ENCODE measurements at places on chromosomes 1 and 21.
A peak's percentile ranks its signal among the peaks of the same experiment; 100 is the strongest.

GRCh38 chr1:32539584-32540571 lies 651 bp downstream of the ZBTB8A start:
- DNase-seq, result no peak

DNA sequence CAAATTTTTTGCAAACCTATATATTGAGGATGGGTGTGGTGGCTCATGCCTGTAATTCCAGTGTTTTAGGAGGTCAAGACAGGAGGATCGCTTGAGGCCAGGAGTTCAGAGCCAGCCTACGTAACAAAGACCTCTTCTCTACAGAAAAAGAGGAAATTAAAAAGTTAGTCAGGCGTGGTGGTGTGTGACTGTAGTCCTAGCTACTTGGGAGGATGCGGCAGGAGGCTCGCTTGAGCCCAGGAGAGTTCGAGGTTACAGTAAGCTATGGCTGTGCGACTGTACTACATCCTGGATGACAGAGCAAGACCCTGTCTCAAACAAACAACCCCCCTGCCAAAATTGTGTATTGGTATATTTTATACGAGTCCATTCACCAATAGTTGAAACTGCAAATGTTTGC lies 589.7 kb downstream of the DPYD start:
- no peak for DNase-seq

DNA sequence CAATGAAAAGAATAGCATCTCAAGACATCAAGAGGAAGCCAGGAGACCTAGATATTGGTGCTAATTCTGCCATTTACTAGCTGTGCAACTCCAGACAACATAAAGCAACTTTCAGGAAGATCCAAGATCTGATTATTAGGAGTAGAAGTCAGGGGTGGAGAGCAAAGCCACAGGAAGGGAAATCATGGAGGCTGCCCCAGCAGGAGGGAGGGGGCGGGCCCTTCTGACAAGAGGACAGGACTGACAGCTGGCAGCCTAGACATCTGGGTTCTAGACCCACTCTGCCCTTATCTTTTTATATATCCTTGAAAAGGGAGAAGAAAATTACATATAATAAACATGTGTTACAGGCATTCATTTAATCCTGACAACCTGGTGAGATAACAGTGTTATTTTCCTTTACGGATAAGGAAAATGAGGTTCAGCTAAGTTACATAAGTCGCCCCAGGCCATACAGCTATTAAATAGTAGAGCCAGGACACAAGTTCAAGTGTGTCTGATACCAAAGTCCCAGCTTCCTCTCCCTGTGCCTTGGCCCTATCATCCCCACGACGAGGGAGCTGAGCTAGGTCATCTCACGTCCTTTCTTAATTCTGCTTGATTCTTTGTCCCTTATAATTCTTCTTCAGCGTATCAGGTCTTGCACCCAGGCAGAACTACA lies 46.6 kb downstream of the ARHGEF11 start:
- no peak for DNase-seq

GRCh38 chr1:177145106-177146070 lies 19.1 kb downstream of the ASTN1 start:
- DNase-seq, result no peak

DNA sequence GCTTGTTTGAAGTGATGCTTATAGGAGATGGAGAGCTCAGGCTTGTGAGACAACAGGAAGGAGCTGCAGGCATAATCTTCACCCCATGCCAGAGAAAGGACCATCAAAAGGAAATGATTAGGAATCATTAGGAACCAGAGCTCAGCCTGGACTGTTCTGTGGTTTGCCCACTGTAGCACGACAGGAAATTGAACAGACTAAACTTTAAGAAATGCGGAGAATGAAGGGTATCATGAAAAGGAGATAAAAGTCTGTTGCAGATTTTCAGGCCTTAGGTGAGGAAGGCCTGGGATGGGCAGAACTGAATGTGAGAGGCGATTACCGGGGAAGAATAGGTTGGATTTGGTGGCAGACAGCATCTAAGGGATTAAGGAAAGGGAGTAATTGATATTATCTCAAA lies 292.0 kb upstream of the PLXNA2 start:
- no peak for DNase-seq

- no peak for DNase-seq
These were observed 258.3 kb upstream of the ADAMTS5 start for GRCh38 chr21:27225151-27225550.

GRCh38 chr1:238001818-238002217 lies 111.1 kb upstream of the ZP4 start:
- no peak for DNase-seq

GRCh38 chr1:165843304-165843703 lies 15.9 kb downstream of the UCK2 start:
- no peak for DNase-seq

- DNase-seq, result no peak
These were observed 97.2 kb downstream of the LAMC2 start for GRCh38 chr1:183283286-183283685.

DNA sequence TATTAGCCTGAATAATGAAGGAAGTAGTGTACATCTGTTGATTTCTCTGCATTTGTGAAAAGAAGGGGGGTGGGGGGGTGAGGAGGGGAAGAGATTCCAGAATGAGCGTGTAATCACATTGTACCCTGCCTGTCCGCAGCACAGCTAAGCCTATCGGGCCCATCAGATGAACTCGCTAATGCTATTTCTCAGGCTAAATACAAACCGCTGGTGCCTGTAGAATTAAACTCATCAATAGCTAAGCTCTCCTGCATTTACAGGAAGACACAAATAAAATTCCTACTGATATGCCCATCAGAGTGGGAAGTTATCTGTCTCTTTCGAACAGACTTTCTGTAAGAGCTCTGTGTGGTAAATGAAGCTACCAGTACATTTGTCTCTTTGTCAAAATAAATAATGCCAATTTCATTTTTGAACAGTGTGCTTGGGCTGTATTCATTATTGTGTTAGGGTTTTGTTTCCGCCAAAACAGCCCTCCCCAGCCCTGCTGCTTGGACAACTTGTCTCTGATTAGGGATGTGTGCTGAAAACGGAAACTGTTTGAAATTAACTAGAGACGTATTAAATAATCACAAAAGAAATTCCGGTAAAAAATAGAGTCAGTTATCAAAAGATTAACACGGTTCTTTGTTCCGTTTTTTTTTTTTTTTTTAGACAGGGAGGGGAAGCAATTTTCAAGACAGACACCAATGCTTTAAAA lies 305.4 kb downstream of the TTLL7 start:
- DNase-seq, result no peak

DNA sequence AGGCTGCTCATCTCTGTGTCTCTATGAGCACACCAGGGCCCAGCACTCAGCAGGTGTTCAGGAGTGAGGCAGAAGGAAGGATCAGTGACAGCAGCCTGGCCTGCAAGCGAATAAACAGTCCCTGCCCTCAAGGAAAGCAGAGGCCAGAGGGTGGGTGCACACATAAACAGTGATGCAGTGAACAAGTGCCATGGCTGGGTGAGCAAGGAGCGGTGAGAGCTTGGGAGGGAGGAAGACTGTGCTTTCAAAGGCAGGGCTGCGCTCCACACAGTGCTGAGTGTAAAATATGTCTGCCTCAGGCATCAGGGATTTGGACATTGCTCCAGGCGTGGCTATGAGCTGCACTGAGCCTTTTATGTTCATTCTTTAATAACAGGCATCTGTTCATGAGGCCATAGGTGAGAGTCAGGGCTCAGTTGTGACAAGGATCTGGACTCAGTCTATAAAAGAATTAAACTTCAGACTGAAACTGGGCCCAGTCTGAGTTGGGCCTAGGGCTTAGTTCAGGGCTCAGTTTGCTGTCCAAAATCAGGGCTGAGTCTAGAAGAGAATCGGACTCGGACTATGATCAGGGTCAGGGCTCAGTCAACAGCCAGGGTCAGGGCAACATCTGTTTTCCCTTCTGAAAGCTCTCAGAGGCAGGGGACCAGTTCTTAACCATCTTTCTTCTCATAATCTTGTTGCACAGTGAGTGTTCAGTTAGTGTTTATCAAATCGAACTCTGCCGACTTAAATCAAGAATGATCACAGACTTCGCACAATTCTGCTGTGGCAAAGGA lies 213.7 kb downstream of the FOXD2 start:
- DNase-seq, result peak; percentile 52

GRCh38 chr21:36695671-36696389 lies 3.1 kb upstream of the SIM2 start:
- DNase-seq, result no peak

DNA sequence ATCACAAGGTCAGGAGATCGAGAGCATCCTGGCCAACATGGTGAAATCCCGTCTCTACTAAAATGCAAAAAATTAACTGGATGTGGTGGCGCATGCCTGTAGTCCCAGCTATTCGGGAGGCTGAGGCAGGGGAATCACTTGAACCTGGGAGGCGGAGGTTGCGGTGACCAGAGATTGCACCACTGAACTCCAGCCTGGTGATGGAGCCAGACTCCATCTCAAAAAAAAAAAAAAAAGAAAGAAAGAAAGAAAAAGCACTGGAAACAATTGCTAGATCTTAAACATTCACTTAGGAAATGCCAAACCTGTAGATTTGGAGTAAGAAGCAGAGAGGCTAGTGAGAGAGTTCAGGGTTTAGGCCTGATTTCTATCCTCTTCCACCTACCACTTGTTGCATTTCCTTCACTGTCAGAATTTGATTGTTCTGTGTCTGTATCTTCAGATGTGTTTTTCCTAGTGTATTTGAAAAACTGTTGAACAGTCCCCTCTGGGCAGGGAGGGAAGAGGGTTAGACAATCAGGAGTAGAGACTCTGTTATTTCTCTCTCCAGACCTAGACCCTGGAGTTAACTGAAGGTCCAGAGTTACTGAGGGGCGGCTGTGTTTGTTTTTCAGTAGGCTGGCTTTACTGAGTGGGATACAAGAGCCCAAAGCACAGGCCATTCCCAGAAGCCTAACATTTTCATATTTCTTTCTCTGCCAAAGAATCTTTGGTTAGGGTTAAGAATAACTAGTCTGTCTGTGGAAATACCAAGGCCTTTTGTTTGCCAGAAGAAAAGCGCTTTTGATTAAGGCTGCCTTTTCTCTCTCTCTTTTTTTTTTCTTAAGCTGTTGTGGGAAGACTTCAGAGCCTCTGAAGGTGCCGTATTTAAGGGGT lies 31.1 kb upstream of the MACF1 start:
- DNase-seq, result no peak

DNA sequence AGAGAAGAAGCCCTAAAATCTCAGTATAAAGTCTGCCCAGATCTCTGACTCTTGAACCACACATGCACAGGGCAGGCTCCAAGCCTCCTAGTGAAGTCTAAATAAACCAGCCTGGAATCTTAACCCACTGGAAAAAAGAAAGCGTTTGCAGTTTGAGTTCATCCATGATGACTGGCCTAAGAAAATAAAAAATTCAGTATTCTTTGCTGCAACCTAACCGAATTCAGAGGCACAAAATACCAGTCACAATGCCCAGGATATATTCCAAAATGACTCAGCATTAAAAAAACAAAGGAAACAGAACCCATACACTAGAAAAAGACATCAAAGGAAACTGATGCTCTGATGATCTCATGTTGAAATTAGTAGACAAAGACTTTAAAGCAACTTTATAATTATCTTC lies 269.2 kb downstream of the SDCCAG8 start:
- DNase-seq, result no peak

DNA sequence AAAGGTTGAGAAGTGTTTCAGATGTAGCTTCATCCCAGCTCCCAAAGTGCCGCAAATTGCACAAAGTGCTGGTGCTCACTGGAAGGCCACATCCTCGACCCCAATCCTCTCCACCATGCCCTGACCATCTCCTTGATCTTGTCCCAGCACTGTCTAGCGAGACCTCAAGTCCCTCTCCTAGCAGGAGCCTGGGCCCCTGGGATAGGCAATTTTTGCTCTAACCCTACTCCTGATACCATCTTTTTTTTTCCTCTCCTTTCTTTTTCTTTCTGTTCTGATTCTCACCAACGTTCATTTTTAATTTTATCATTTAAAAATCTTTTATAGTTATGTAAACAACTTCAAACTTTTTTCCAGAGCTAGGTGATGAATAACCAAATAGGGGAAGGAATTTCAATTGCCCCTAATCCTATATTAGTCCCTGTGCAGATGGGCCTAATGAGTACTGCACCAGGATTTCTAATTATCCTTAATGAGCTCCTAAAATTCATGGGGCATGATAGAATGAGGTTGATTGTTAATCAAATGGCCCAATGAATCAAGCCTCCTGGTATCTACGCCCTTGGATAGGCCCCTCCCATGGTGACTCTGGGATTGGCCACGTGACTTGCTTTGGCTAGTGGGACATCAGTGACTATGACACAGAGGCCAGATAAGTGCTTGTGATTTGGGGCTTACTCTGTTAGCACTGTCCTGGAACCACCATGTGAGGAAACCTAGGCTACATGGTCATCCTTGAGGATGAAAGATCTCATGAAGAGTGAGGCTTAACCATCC lies 41.5 kb upstream of the TENT5B start:
- no peak for DNase-seq

- no peak for DNase-seq
These were observed 29.3 kb downstream of the ABCG1 start for GRCh38 chr21:42248241-42248640.

DNA sequence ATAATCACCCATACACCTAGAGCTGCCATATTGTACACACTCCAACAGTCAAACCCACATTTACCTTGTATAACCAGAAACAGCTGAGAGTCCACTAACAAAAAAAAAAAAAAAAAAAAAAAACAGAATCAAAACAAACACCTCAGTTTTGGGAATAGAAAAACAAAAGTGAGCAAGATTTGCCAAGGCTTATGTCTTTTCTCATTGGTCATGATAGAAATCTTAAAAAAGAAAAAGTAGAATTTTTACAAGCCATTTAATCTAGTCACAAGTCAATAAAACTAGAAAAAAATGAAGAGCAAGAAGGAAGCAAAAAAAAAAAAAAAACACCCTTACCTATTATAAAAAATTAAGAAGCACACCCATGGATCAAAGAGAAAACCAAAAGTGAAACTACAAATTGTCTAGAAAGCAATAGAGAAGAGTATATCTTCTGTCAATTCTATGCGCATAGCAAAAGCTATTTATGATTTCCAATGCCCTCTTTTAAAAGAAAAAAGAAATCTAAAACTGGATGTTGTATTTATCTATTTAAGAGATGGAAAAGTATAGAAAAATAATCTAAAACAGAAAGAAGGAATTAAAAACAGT lies 113.2 kb upstream of the GALNT2 start:
- DNase-seq, result peak; percentile 3

DNA sequence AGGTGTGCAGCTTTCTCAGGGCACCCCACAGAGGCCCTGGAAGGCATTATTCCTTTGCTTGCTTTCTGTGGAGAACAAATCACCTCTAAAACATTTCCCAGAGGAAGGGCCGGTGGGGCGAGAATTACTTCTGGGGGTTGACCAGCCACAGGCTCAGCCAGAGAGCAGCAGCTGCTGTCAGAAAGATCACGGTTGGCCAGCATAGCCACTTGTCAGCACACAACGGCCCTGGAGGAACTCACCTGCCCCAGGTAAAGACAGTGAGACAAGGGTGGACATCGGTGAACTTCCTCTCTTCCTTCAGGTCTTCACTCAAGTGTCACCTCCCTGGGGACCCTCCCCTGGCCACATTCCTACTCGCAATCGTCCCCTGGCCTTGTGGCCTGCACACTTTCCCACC lies 69.5 kb upstream of the CLDN14 start:
- DNase-seq, result no peak

Measured in NCI-H2029 (cell line).